ENCODE measurements at places on chromosomes 1 and 21.
A peak's percentile ranks its signal among the peaks of the same experiment; 100 is the strongest.

DNA sequence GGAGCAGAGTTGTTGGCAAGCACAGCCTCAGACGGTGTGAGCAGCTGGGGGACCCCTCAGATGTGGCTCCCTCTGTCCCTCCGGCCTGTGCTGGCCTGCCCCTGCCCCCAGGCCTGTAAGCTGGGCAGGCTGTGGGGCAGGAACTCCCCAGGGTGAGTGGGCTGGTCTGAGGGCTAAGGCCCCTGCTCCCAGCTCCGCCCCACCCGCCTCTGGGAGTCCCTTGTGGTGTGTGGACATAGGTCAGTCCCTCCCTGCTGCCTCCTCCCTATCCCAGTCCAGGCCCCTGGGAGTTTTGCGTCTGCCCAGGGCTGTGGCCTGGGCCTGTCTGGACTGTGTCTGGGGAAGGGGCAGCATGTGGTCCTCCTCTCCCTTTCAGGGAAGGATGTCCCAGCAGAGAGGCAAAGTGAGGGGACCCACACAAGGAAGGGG, 3.6 kb upstream of the VWA1 start:
- peaks cover 7% of the 10 kb centered on the region for H3K4me1 ChIP-seq
- H3K4me3 ChIP-seq = no peak overlapping the region

DNA sequence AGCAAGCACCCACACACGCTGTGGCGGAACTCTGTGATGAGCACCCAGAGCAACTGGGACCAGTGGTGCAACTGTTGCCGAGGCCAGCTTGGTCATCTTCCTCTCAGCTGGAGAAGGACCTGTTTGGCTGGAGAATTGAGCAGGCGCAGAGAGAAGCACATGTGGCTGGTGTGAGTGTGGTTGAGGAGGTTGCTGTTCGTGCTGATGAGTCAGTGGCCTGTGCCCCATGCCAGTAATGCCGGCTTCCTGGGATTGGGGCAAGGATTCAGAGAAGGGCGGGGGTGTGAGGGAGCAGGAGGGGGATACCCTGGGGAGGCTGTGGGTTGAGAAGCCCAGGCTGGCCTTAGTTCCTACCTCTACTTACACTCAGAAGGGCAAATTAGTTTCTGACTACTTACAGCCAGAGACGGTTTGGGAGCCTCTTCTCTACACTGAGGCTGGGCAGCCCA, 57.5 kb upstream of the EPS8L3 start:
- no peak overlapping the region for H3K4me3 ChIP-seq
- peaks cover 20% of the 10 kb centered on the region for H3K4me1 ChIP-seq
- no peak overlapping the region for H3K27ac ChIP-seq
- DNase-seq = no peak
- H3K27me3 ChIP-seq = no peaks in the 10 kb centered on the region

DNA sequence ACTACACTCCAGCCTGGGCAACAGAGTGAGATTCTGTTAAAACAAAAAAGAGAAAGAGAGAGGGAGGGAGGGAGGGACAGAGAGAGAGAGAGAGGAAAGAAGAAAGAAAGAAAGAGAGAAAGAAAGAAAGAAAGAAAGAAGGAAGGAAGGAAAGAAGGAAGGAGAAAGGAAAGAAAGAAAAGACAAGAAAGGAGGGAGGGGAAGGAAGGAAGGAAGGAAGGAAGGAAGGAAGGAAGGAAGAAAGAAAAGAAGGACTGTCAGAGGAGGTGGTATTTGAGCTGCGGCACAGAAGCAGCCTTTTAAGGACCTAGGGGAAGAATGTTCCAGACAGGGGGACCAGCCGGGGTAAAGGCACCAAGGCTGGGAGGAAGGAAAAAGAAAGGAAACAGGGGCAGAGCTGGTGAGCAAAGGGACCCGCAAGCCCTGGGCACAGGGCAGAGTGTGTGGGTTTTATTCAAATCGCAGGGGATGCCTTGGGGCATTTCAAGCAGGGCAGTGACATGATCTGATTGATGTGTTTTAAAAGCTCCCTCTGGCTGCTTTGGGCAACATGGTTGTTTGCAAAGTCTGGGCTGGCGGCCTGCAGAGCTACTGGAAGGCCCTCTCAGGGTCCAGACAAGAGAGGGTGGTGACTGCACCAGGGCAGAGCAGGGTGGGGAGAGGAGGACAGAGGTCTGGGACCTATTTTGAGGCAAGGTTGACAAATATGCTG, 176.9 kb upstream of the VAMP3 start:
- no peak overlapping the region for H3K27ac ChIP-seq
- no peak overlapping the region for H3K4me3 ChIP-seq
- no peak for DNase-seq
- peaks cover 12% of the 10 kb centered on the region for H3K27me3 ChIP-seq
- no peaks in the 10 kb centered on the region for H3K36me3 ChIP-seq

- H3K36me3 ChIP-seq = no peaks in the 10 kb centered on the region
- no peak overlapping the region for H3K4me3 ChIP-seq
- H3K27me3 ChIP-seq = no peaks in the 10 kb centered on the region
- H3K27ac ChIP-seq = no peak overlapping the region
Observed at GRCh38 chr1:43590388-43590925, 59.5 kb upstream of the KDM4A start.

GRCh38 chr1:237098541-237098940, 56.6 kb downstream of the RYR2 start:
- peaks cover 25% of the 10 kb centered on the region for H3K27me3 ChIP-seq
- no peaks in the 10 kb centered on the region for H3K36me3 ChIP-seq
- no peak for DNase-seq

GRCh38 chr1:17405898-17406759, 33.3 kb downstream of the RCC2 start:
- peak overlapping the region; percentile 7 for H3K4me3 ChIP-seq
- H3K36me3 ChIP-seq = peaks cover 3% of the 10 kb centered on the region
- H3K4me1 ChIP-seq = peaks cover 7% of the 10 kb centered on the region
- DNase-seq = no peak
- no peaks in the 10 kb centered on the region for H3K27me3 ChIP-seq

- H3K27ac ChIP-seq = no peak overlapping the region
- no peaks in the 10 kb centered on the region for H3K27me3 ChIP-seq
- H3K36me3 ChIP-seq = peaks cover 2% of the 10 kb centered on the region
- H3K4me3 ChIP-seq = no peak overlapping the region
Observed at GRCh38 chr1:239505094-239505493, 118.7 kb downstream of the CHRM3 start.

DNA sequence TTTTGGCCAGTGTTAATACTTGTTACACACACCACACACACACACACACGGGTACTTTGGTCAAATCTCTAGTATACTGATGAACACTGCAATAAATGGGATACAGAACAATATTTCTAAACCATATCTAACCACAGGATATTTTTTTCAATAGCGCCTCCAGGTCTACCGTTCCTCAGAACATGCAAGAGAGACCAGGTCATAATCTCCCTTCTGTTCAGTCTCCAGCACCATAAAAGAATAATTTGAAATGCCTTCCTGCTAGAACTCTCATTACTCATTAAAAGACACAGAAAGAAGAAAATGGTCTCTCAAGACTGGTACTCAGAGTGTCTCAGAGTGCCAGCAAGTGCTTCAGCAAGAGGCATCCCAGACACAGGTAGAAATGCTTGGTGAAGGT, 11.5 kb upstream of the SLC44A3 start:
- no peaks in the 10 kb centered on the region for H3K36me3 ChIP-seq
- H3K4me3 ChIP-seq = no peak overlapping the region
- no peak for DNase-seq

Measured in T-helper 17 cell (primary cell).